ENCODE measurements at places on chromosomes 3 and 15.

GRCh38 chr3:190182418-190183043, 61.8 kb upstream of the P3H2 start:
- no peak for DNase-seq

DNA sequence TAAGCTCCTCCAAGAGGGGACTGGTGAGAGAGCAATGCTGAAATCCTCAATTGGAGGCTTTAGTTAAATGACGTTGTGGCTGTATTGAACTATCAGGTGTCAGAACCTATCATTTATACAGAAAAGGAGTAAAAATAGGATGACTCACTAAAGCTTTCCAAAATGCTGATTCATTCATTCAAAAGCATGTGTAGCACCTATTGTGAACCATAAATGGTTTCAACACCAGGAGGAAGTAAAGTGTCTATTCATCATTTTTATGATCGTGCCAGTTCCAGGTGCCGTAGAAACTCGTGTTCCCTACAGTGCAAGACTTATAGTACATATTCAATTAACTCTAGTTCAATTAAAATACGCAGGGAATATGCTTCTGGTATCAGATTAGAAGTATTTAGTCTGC, 66.5 kb upstream of the ARRDC4 start:
- no peak for DNase-seq

- no peak for DNase-seq
Measured at GRCh38 chr3:134651347-134652041, 672 bp upstream of the KY start.

- DNase-seq, result no peak
Measured at GRCh38 chr3:151213151-151213550, 10.1 kb upstream of the GPR171 start.

GRCh38 chr15:67167091-67167490, 87.4 kb downstream of the AAGAB start:
- no peak for DNase-seq

DNA sequence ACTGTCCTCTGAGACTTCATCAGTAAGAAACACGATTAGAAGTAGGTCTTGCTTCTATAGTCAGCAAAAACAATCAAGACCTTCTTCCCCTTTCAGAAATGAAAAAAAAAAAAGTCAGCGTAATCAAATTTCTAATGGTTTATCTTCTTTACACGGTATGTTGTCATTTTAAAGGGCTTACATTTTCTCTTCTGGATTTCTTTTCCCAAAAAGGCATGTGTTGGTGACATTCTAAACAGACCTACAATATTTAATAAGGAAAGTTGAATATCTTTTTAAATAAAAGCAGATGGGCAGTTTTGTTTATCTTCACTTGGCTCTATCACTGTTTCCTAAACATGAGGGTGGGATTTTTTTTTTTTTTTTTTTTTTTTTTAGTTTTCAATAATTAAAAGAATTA, 197.3 kb upstream of the ADAMTS9 start:
- no peak for DNase-seq

- no peak for DNase-seq
Measured at GRCh38 chr3:111728566-111728935, 130.5 kb upstream of the PHLDB2 start.

GRCh38 chr15:39623529-39623931, 42.7 kb downstream of the THBS1 start:
- peak; percentile 74 for DNase-seq

DNA sequence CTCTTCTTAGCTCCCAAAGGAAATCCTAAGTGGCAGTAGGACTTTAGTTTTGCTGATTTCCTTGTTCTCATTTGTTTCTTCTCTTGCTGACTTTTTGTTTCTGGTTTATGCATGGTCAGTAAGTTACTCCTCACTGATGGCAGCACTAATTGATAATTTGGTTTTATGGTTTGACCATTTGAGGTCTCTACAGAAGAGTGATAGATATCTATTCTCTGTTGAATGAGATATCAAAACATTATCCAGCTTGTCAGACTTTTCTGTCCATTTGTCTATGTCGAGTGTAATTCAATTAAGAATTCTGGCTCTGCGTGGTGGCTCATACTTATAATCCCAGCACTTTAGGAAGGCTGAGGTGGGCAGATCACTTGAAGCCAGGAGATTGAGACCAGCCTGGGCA, 84.5 kb upstream of the PLXND1 start:
- no peak for DNase-seq

DNA sequence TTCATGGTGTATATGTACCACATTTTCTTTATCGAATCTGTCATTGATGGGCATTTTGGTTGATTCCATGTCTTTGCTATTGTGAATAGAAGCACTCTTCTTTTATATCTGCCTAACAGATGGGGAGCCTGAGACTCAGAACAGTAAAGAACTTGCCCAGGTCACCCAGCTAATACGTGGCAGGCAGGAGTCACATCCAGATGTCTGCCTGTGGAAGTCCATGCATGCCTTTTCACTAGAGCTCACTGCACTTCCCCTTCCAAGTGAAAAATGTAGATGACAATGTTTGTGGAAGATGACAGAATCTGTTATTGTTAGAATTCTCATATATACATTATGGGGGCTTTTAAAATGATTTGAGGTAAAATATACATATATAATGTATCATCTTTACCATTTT, 165.0 kb downstream of the PDZRN3 start:
- DNase-seq, result no peak

DNA sequence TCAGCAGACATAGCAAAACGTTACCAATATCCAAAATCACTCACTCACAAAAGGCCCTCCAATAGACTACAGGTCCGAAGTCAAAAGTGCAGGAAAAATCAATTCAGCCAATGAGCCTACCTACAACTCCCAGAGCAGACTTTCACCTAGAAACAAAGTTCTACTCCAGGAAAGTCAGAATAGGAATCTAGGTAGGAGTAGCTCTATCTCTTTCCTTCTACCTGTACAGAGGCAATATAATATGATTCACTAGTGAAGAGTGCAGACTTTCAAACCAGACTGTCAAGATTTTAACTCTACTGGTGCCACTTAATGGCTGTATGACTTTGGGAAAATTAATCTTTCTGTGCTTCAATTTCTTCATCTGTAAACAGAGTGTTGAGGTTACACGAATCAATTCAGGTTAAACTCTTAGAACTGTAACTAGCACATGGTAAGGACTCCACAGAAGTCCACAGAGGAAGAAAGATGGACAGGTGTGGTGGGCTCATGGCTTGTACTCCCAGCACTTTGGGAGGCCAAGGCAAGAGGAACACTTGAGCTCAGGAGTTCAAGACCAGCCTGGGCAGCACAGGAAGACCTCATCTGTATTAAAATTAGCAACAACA, 9.4 kb downstream of the DCUN1D1 start:
- DNase-seq, result no peak

DNA sequence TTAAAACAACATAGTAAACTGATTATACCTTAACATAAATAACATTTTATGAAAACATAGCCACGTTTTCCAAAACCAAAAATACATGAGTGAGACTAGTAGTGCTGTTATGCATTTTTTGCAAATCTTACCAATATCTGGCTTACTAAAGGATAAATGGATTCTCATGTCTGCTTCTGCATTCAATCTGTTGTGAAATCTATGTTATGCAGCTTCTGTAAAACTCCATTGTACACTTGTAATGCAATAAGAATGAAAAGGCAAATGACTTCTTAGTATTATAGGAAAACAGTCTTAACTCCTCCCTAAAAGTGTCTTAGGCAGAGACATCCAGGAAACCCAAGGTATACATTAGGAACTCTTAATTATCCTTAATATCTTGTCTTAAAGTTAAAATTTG, 330.9 kb upstream of the THBS1 start:
- DNase-seq, result no peak

GRCh38 chr15:87609474-87609873, 647.1 kb downstream of the NTRK3 start:
- no peak for DNase-seq

GRCh38 chr15:28942571-28942970, 56.8 kb downstream of the APBA2 start:
- DNase-seq, result no peak

DNA sequence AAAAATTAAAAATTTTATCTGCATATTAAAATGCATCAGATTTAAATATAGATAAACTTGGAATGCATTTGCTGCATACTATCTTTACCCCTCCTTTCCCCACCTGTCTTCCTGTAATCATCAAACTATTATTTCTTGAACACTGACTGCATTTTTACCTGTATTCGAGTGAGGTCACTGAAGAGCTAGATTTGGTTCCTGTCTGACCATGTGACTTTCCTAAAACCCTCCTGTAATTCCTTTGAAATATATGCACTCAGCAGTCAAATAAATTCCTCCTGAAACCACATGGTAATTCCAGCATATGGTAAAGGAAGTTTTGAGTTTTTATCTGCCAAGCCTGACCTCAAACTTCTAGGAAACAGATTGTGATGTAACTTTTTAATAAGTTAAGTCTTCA, 445.6 kb upstream of the FRG2C start:
- DNase-seq, result no peak

DNA sequence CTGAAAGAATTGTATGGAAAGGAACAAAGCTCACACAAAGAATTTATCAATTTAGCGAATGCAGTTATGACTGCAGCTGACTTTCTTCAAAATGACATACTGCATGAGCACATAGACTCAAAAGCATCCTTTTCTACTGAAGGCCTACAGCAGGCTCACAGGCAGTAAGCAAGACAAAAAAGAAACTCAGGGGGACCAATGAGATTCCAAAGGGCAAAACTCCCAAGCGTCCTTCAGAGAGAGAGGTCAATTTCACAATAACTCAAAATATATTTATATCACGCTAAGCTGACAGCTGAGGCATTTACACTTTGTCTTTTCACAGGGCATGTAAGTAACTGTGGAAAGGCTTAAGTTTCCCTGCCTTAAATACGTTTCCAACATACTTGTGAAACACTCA, 427.9 kb upstream of the RASGRP1 start:
- DNase-seq, result no peak

GRCh38 chr3:118485693-118486092, 549.0 kb downstream of the IGSF11 start:
- DNase-seq, result no peak

GRCh38 chr3:129934234-129935123, 40.0 kb upstream of the TRH start:
- DNase-seq, result peak; percentile 37
